ENCODE measurements at places on chromosomes 6 and 20.

- DNase-seq: peak; percentile 85
These were observed 25.0 kb downstream of the TAF8 start for GRCh38 chr6:42075159-42075838.

DNA sequence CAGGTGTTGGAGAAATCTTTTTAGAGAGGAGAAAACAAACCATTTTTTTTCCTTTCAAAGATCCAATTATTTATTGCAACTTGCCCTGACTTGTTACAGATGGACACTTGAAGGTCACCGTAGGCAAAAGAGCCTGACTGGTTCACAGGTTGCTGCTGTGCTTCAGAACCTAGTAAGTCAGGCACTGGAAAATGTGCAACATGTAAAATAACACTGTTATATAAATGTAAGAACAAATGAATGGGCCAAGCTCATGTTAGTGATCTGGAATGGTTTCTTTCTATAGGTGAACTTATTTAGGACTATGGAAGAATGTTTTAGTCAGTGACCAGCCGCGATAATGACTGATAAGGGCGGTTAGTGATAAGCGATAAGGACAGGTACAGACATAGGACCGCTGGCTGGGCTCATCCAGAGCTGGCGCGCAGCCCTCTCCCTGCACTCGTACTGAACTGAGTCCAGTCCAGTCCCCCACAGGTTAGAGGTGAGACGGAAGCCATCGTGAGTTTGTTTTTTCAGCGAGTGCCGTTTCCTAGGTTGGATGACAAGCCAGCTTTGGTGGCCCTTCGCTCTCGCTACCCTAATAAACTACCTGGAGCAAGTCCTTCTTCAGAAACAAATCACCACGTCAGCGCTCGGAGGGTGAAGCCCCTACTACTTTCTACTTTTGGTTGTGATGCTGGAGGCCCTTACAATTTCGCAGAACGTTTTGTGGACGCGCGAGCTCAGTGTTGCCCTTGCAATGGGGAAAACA is 94.4 kb upstream of the PRDM1 start:
- DNase-seq: no peak

- DNase-seq: no peak
These were observed 251.8 kb upstream of the OPRM1 start for GRCh38 chr6:153787341-153787606.

- no peak for DNase-seq
These were observed 208.6 kb downstream of the UST start for GRCh38 chr6:148955441-148955840.

- no peak for DNase-seq
These were observed 152.8 kb downstream of the CARMIL1 start for GRCh38 chr6:25431975-25432307.

- no peak for DNase-seq
These were observed 304.2 kb downstream of the LRFN2 start for GRCh38 chr6:40282986-40283385.

DNA sequence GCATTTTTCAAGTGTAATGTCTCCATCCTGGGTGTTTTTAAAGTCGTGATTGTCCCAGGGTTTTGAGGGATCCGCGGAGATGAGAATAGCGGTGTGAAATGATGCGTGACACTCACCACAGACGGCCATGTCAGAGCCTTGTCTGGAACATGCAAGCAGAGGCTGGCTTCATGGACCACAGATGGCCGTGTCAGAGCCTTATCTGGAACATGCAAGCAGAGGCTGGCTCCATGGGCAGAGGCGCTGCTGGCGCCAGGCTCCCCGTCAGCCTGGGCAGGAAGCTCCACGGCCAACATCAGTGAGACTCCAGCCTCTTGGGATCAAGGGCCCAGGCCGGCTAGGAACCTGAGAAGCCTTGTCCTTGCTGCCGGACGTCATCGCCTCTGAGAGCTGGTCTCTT is 7.7 kb upstream of the MRGBP start:
- no peak for DNase-seq

GRCh38 chr6:113508249-113508648 is 348.9 kb upstream of the MARCKS start:
- no peak for DNase-seq
